T-helper 1 cell (primary cell): ENCODE measurements at places on chromosomes 4 and X.

DNA sequence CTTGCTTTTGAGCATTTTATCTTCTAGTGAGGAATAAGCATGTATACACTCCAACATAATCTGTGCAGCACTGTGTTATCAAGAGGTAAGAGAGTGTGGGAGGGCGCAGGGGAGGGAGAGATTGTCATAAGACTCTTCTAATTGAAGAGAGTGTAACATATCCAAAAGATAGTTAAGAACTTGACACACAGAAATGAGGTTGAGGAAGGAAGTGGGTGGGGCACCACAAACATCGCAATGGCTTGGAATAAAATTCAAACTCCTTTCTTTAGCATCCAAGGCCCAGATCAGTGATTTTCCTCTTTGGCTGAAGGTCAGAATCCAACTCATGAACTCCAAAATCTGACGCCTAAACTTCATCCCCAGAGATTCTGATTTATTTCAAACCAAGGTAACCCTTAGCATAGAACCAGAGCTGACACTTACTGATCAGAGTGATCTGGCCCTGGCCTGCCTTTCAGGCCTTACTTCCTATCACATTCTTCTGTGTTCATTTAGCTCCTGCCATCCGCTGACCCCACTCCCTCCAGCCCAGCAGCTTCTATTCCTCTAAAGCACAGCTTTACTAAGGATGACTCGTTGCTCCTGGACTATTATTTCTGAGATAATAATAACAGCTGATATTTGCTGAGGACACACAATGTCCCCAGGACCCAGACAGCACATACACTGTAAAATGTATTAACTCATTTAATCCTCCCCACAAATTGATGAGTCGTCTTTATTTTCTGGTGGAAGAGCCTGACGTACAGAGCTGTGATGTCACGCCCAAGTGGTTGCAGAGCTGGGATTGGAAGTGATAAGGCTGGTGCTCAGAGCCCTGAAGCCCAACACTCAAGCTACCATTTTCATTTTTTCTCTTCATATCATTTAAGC lies 10.6 kb upstream of the CTSO start:
- DNase-seq, result no peak

GRCh38 chrX:55151199-55151598 lies 62.4 kb downstream of the PAGE2 start:
- no peak for DNase-seq

DNA sequence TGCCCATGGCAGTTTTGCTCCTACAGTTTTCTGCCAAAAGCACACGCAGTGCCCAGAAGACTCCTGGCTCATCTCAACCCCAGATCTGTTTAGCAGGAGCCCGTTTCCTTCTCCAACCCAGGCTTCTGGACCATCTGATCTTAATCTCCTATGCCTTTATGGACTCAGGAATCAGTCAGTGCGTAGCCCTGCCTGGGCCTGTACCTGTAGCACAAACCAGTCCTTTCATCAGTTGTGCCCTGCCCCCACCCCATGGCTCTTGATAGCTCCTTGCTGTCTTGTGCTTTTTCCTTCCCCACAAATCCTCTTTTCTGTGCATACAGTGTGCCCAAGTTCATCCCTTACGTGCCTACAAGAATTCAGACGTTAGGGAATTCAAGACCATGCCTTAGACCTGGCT lies 1.5 kb downstream of the ZNF718 start:
- DNase-seq, result no peak

GRCh38 chrX:10636337-10636736 lies 16.0 kb upstream of the MID1 start:
- no peak for DNase-seq

- DNase-seq, result no peak
These were observed 346.4 kb downstream of the PTTG2 start for GRCh38 chr4:38306482-38307071.

DNA sequence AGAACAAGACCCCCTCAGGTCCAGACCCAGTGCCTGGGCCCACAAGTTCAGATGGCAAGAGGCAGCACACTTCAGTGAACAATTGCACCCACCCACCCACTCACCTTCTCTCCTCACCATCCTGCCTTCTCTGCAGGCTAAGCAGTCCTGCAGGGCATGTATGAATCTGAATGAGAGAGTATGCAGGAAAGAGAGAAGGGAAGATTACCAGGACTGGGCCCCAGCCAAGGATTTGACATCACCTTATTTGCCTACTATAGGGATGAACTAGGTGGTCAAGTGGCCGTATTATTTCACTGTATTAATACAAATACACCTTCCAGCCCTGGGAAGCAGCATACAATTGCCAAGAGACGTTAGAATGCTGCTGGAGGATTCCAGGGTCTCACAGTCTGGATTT lies 2.1 kb upstream of the ZNF141 start:
- no peak for DNase-seq

GRCh38 chr4:48681856-48682255 lies 98.2 kb downstream of the FRYL start:
- peak; percentile 42 for DNase-seq

GRCh38 chrX:43703211-43703791 lies 47.2 kb downstream of the MAOA start:
- DNase-seq, result no peak

GRCh38 chr4:70306076-70306475 lies 28.7 kb upstream of the CABS1 start:
- no peak for DNase-seq

GRCh38 chrX:122188751-122189150 lies 995.3 kb upstream of the GRIA3 start:
- no peak for DNase-seq

DNA sequence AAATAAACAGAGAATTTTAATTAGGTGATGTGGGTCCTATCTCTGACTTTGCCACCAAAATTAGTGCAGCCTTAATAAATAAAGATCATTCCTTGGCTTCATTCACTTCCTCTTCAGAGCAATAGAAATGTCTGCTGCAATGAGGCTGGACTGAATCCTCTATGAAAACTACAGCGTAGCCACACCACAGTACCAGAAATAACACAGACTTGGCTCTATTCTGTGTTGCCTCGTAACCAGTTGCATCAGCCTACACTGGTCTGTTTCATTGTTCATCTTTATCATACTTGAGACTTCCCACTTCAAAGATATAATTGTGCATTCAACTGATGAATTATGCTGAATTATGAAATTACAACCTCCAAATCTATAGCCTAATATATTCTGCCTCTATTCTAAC lies 15.8 kb downstream of the GLRA3 start:
- DNase-seq, result no peak

GRCh38 chr4:154041640-154042039 lies 252.8 kb upstream of the SFRP2 start:
- DNase-seq, result no peak

GRCh38 chr4:173213296-173213695 lies 44.7 kb downstream of the GALNT7 start:
- DNase-seq, result no peak

DNA sequence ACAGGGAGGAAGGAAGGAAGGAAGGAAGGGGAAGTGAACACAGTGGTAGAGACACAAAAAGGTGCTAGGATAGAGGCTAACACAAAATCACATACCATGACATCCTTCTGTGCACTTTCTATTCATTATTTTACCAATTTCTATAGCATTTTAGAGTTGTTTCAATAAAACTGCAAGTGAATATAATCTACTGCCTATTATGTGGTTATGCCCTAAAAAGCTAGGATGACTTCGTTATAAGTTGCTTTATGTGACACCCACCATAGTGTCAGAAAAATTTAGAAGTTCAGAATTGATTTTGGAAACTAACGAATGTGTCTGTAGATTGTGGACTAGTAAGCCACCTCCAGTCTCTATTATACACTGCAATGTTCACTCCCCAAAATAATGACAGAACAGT lies 59.4 kb upstream of the EDNRA start:
- DNase-seq, result no peak

GRCh38 chr4:13544606-13545393 lies 492 bp upstream of the NKX3-2 start:
- no peak for DNase-seq

DNA sequence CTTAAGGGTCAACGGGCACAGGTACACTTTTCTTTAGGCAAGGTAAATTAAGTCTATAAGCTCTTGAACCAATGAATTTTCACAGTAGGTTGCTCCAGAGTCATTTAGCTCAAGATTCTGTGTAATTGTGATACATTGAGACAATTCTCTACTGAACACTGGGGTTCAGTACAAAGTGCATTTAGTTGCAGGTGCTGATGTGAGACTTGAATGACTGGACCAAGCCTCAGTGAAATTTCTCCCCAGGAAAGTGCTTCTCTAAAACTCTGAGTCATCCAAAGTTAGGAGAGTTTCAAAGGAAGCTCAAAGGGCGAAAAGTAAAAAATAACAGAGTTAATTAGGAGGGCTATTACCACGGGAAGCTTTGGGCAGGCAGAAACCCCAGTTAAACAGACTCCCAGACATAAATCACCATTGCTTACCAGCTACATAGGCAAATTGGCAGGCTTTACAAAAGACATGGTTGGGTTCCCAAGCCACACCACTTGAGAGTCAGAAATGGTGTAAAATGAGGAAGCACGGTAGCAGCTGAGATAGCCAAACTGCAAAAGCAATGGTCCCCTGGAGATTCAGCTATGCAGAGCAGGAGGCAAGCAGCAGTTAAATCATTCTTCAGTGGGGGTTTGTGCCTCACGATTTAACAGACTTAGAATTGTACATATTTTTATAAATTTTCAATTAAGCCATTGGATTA lies 202.6 kb downstream of the PCDH19 start:
- DNase-seq, result no peak

- no peak for DNase-seq
These were observed 13.4 kb upstream of the NHS start for GRCh38 chrX:17361620-17362019.

- no peak for DNase-seq
These were observed 57.2 kb downstream of the CPZ start for GRCh38 chr4:8649631-8650361.

DNA sequence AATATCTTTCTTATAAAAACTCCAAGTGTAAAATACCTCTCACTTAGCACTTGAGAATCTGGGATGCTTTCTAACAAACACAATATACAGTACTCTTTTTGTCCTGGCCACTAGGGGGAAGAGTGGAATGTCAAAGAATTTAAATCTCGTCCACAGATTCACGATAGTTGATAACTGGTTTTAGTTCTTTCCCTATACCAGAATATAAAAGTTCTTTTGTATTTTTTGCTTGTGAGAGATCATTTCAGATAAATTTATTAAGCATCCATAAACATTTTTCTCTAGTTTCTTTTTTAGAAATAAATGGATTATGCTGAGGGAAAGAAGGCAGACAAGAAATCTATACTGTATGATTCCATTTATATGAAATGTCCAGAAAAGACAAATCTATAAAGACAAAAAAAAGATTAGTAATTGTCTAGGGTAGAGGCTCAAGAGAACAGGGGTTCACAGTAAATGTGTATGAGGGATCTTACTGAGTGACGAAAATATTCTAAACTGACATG lies 50.4 kb downstream of the MGARP start:
- no peak for DNase-seq

GRCh38 chrX:48709522-48710112 lies 13.1 kb downstream of the SUV39H1 start:
- DNase-seq, result no peak

GRCh38 chrX:32084757-32085156 lies 1012.9 kb upstream of the FTHL17 start:
- no peak for DNase-seq

- no peak for DNase-seq
These were observed 112.0 kb downstream of the SHROOM3 start for GRCh38 chr4:76546759-76547742.

DNA sequence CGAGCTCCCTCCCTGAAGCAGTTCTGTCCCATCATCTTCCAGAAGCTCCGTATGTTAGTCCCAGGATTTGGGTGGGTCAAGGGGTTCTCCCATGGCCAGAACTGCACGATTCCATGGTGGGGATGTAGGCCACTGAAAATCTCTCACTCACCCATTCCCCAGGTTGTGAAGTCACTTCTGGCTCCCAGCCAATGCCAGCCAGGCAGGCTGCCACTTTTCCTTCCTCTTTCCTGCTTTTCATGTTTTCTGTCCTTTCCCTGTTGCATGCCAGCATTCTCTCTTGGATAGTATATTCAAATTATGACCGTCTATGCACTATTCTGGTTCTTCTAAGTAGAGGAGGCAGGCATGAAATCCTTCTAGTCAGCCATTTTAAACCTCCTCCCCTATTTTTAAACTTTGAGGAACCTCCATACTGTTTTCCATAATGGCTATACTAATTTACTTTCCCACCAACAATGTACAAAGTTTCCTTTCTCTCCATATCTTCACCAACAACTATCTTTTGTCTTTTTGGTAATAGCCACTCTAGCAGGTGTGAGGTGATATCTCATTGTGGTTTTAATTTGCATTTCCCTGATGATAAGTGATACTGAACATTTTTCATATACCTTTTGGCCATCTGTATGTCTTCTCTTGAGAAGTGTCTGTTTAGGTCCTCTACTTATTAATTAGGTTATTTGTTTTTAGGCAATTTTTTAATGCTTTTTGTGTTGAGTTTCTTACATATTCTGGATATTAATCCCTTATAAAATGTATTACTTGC lies 182.1 kb upstream of the TET2 start:
- DNase-seq, result no peak

DNA sequence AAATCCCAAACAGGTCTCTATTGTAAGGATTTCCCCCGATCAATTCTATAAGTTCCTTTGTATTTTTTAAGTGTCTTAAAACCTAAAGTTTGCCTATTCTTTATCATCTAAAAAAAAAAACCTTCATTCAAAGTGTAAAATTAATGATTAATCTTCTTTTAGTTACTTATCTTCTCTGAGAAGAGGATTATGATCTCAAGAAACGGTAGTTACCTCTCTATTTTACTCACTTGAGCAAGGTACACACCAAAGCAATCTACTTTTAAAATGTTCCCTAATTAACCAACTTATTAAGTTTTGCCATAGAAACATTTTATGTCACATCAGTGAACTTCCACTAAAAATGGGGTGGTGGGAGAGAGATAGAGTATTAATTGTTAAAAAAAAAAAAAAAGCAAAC lies 15.2 kb upstream of the GALNT7 start:
- DNase-seq, result no peak

GRCh38 chr4:77393996-77394395 lies 211.6 kb upstream of the CXCL13 start:
- no peak for DNase-seq

- no peak for DNase-seq
These were observed 17.3 kb upstream of the CXCL8 start for GRCh38 chr4:73723023-73723422.

- peak; percentile 1 for DNase-seq
These were observed 42.9 kb downstream of the NDST3 start for GRCh38 chr4:118076958-118077766.

- DNase-seq, result no peak
These were observed 29.2 kb downstream of the SULT1E1 start for GRCh38 chr4:69830560-69831269.

DNA sequence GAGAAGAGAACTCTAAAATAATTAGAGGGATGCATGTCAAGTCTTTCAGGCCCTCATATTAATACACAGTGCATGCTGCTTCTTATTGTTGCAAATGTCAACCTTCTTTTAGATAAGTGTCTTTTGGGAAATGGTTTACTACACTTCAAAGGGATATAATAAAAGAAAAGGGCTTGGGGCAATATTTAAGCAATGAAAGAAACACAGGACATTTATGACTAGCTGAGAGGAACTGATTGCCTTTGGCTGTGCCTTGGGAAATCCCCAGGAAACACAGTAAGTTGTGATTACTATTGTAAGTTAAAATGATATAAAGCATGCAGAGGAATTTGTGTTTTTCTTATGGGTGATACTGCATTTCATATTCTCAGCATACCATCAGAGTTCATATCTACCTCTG lies 1036.2 kb upstream of the GRID2 start:
- DNase-seq, result no peak

GRCh38 chr4:13543032-13543838 lies 1.1 kb downstream of the NKX3-2 start:
- DNase-seq, result no peak

- no peak for DNase-seq
These were observed 99.6 kb downstream of the PCDH18 start for GRCh38 chr4:137432446-137433311.
